ENCODE measurements at places on chromosomes 4 and X.

GRCh38 chrX:144075432-144075831 lies 191.6 kb downstream of the UBE2NL start:
- no peak for DNase-seq

DNA sequence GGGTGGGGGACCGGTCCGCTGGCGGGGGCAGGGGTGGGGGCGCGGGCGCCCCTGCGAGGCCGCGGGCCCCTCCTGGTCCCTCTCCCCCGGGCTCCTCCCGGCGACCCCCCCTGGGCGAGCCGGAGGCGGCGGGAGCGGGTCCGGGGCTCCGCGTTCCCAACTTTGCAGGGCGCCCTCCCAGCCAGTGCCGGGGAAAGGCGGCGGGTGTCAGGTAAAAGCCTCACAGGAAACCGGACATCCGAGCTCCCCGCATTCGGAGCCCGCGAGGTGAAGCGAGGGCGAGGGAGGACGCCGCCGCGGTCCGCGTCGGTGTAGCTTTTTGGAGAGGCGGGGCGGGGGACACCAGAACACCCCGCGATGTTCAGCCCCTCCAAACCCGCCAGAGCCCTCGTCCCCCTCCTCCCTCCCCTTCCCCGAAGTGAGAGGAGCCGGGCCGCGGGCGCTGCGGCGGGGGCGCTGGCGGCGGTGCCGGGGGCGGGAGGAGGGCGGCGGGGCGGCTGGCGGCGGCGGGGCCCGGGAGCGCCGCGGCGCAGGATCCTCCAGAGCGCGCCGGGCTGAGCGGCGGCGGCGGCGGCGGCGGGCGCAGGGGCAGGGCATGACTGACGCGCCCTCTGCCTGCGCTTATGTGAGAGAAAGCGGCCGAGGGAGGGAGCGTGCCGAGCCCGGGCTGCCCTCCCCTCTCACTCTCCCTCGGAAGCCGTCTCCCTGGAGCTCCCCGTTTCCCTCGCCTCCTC lies at the start of gene VEGFC:
Gene VEGFC, minus strand, starts transcription at position 597 of the 734 bp plus-strand sequence. CDS start 611 bp downstream, outside the sequence.
- DNase-seq, result peak; percentile 69

DNA sequence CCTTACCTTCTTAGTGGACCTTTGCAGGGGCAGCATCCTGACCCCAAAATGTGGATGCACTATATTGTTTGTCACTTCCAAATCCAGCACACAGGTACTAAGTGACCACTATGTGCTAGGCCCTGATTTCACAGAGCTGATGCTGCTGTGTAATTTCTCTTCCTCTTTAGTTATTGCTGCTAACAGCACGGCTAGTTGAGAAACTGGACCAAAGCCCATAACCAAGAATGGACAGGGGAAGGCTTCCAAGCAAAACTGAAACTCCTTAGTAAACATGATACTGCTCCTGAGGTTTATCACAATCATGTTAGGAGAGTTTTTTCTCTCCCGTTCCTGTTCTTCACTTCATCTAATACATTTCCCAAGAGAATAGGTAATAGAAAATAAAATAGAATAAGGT lies 172.9 kb upstream of the TTC29 start:
- peak; percentile 7 for DNase-seq

- no peak for DNase-seq
Observed at GRCh38 chr4:26441102-26441501, 49.2 kb downstream of the CCKAR start.

GRCh38 chrX:31440546-31440945 lies 368.7 kb upstream of the FTHL17 start:
- no peak for DNase-seq

DNA sequence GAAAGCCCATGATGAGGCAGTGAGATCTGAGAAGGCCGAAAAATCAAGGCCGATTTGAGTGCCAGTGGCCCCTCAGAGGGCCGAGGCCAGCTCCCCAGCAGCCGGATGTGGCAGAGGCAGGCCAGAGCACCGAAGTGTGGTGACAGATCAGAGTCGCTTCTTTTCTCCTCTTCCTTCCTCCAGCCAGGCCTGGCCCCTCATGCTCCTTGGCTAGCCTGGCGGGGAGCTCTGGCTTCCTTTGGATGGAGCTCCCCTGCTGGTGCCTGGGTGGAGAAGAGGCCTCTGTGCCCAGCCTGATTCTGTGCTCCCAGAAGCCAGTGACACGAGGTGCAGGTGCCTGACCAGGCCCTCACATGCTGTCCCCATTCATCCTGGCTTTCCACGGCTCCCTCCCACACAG lies 127.2 kb upstream of the PABPC4L start:
- DNase-seq, result no peak

DNA sequence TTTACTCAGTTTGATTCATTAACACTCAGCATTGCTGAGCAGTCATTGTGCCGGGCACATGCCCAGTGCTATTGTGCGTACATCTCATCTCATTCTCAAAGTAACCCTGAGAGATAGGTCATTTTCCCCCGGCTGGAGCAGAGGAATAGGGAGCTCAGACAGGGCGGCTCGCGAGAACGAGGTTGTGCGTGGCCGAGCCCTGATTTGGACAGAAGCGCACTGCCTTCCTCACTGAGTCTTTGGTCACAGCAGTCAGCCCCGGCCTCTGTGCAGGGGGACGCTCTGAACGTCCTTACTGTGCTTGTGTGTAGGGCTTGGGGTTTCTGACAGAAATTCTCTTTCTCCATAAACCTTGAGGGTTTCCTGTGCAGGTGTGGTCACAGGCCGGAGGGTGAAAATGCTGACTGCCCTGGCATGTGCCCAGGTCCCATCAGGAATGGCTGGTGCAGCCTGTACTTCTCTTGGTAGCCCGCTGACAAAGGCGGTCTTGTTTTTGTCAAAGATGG lies 39.5 kb downstream of the NOP14 start:
- no peak for DNase-seq

DNA sequence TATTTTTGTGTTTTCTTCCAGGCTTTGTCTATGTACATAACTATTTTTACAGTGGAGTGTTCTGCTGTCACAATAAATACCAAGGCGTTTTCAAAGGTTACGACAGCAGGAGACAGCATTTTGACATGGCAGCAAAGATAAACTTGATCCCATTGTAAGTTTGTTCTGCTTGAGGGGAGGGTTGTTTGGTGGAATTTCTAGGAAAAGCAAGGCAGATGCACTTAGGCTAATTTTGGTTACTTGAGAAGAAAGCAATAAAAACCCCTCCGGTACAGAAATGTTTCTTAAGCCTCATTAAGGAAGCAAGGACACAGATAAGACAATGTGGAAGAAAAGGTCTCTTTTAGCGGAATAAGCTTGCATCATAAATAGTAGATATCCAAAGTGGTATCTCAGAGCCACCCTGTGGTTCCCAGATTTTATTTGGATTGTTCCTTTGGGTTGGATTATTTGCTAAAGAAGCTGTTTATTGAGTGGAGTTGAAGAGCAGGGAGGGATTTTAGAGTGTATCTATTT lies 54.3 kb downstream of the CLCN5 start:
- DNase-seq, result no peak

- peak; percentile 46 for DNase-seq
Observed at GRCh38 chrX:15471028-15471427, 22.1 kb downstream of the PIR start.

DNA sequence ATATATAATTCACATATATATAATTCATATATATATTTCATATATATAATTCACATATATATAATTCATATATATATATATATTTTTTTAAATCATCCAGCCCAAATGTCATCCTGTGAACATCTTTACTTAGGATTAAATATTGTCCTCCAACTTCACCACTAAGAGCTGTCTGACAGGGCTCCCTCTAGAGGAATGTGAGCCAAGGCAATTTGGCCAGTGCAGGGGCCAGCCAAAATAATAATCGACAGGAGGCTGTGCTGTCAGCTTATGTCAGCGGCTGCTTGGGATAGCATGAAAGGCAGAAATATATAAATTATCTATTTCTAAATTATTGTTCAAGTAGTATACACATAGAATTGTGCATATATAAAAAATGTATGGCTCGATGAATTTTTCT lies 29.5 kb downstream of the EGFL6 start:
- DNase-seq, result no peak

GRCh38 chrX:9196961-9197640 lies 163.2 kb upstream of the FAM9B start:
- DNase-seq, result no peak

DNA sequence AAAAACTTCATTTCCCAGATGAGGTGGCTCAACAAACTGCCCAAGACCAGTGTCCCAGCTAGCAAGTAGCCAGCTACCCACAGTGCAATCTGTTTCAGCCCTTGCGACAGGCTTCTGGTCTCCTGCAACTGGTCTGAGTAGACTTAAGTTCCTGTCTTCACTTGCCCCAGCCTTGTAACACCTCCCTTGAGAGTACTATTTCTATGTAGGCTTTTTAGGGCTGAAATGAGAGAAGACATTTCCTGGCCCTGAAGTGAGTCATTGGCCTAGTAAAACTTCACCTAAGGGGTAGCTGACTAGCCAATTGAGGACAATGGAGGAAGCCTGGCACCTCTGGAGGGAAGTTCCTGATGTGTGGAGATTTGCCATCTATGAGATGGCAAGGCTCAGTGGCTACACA lies 80.1 kb upstream of the STIM2 start:
- DNase-seq, result no peak

- DNase-seq, result no peak
Observed at GRCh38 chr4:182556580-182556979, 313.4 kb downstream of the TENM3 start.

GRCh38 chr4:103032574-103032973 lies 13.1 kb upstream of the SLC9B1 start:
- no peak for DNase-seq

DNA sequence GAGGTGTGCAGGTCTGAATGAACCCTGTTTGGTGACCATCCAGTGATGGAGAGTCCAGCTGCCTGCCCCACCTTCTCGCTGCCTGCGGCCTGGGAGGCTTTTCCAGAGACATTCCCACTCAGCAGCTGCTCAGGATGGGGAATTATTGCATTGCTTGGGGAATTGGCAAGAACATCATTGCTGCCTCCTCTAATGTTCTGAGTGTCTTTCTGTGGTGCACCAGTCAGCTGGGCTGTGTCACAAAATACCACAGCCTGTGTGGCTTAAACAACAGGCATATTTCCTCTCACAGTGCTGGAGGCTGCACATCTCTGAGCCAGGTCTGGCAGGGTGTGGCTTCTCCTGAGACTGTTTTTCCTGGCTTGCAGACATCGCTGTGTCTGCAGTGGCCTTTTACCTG lies 86.8 kb upstream of the AFAP1 start:
- no peak for DNase-seq

DNA sequence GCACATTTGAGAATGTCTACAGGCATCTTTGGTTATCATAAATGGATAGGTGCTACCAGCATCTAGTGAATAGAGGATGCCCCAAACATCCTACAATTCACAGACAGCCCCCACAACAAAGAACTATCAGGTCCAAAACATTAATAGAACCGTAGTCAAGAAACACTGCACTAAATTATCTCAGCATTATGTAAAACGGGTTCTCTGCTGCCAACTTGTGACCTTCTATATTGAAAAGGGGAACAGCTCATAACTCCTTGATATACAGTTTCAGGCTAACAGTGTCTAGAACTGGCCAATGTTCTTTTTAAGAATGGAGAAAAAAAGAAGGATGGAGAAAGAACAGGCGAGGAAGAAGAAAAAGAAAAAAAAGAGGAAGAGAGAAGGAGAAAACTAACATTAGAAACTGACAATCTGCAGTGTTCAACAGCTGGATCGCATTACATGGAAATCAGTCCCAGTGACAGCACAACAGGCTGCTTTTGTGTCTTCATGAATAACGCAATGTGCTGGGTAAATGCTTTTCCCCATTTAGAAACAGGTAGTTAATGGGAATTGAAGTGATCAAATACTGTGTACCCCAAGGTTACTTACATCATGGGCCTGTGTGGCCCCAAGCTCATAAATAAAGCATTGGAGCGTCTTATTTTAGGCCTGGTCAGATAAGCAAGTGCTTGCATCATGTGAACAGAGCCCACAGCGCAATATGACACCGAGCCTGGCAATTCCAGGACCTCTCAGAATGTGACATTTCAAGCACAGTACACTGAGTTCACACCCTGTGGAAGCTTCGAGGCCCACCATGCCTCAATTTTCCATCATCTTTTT lies 339.5 kb downstream of the DHX15 start:
- no peak for DNase-seq

DNA sequence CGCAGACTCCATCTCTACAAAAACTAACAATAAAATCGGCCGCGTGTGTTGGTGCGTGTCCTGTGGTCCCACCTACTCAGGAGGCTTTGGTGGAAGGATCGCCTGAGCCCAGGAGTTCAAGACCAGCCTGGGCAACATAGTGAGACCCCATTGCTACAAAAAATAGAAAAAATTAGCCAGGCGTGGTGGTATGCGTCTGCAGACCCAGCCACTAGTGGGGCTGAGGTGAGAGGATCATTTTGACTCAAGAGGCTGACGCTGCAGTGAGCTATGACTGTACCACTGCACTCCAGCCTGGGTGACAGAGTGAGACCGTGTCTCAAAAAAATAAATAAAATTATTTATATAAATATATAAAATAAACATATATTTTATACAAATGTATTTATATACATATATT lies 22.3 kb downstream of the ASMTL start:
- DNase-seq, result no peak

DNA sequence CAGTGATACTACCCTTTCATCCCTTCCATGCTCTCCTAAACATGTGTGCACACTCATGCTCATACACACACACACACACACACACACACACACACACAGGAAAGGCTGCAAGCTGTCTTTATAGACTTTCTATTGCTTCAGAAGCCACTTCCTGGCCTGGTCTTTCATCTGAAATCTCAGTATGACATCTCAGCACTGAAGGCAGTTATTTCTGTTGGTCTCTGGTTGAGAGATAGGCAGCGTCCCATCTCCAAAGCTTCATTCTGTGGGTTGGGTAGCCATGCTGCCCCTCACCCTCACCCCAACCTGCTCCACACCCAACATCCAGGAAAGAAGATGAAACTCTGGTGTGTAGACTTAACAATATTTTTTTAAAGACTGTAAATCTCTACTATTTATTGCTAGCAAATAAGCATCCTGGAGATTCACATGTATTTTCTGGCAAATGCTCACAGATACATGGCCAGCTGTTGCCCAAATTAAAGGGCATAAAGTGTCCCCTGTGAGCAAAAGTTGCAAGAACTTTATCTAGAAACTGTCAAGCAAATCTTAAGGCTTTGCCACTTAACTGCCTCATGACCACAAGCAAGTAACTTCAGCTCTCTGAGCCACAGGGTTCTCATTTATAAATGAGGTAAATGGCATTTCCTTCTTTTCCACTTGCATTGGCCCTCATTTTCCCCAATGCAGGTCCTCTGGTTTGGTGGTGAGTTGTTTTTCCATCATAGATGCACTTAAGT lies 189.8 kb upstream of the AFF2 start:
- no peak for DNase-seq

DNA sequence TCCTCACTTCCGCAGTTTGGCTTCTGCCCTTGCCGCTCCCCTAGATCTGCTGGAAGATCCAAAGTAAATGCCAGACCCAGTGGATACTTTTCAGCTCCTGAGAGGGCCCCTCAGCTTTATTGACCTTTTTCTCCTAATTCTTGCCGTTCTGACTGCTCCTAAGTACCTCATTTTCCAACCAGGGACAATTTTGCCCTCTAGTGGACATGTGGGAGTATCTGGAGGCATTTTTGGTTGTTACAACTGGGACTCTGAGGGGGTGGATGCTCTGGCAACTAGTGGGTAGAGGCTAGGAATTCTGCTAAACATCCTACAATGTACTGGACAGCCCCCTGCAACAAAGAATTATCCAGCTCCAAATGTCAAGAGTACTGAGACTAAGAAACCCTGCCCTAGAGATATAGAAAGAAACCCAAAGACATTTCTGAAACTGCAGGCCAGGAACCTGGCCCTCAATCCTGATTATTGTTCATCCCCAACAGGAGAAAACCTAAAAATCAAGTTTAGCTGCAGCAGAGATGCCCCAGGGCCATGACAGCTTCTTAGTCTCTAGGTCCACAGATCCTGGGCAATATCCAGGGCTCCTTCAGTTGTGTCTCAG lies 3.4 kb downstream of the TEX13B start:
- no peak for DNase-seq

- DNase-seq, result no peak
Observed at GRCh38 chrX:23031600-23031999, 31.8 kb downstream of the DDX53 start.
